A549 treated with CORT108297 at 1 μM for 4 hours (cell line): ENCODE measurements at places on chromosomes 16 and 17. TPM values are rescaled to one million over a fixed set of nuclear protein-coding genes. Genes with fewer than 3 reads are reported as not detected.

KRT33B gene
- 0.09 to 0.10 TPM (median 0.10 TPM) in 3 of 5 replicates, not detected in the others for total RNA-seq

HS3ST3B1 gene
- 0.37 to 0.49 TPM (median 0.42 TPM) in 5 replicates for total RNA-seq

MGAT5B gene
- total RNA-seq, result 15.4 to 24.9 TPM (median 24.8 TPM) in 5 replicates

RAB37 gene
- total RNA-seq, result 0.87 to 1.7 TPM (median 1.2 TPM) in 5 replicates

ADAD2 gene
- total RNA-seq, result 0.05 to 0.08 TPM (median 0.07 TPM) in 3 of 5 replicates, not detected in the others

FOXJ1 gene
- total RNA-seq, result 0.21 to 0.50 TPM (median 0.40 TPM) in 5 replicates

CD300LB gene
- total RNA-seq, result 0.03 to 0.14 TPM (median 0.09 TPM) in 4 of 5 replicates, not detected in the other

ZNF385C gene
- total RNA-seq, result 0.09 to 0.29 TPM (median 0.23 TPM) in 5 replicates

ZNF771 gene
- 3.0 to 6.8 TPM (median 5.5 TPM) in 5 replicates for total RNA-seq

CACNG3 gene
- total RNA-seq, result not detected in 5 replicates

SLC35G6 gene
- total RNA-seq, result not detected in 5 replicates

PARD6A gene
- 1.0 to 2.3 TPM (median 1.8 TPM) in 5 replicates for total RNA-seq
